ENCODE measurements at places on chromosomes 1 and 21. TPM values are rescaled to one million over a fixed set of nuclear protein-coding genes. Genes with fewer than 3 reads are reported as not detected.

The SPATA17 gene
- 0.37 TPM for total RNA-seq

The OR6N1 gene
- total RNA-seq: not detected

The CD52 gene
- not detected for total RNA-seq

The SEMA4A gene
- not detected for total RNA-seq

The LGR6 gene
- total RNA-seq: not detected
